ENCODE measurements at places on chromosomes 4 and X. TPM values are rescaled to one million over a fixed set of nuclear protein-coding genes. Genes with fewer than 3 reads are reported as not detected.

ADAM29 gene
- total RNA-seq: not detected

PTPN13 gene
- 30.3 TPM for total RNA-seq

CCDC160 gene
- total RNA-seq: not detected

GJB1 gene
- not detected for total RNA-seq

FGG gene
- not detected for total RNA-seq

NIPAL1 gene
- total RNA-seq: 0.33 TPM

RS1 gene
- 0.16 TPM for total RNA-seq

COL4A6 gene
- 0.16 TPM for total RNA-seq

TEX11 gene
- not detected for total RNA-seq

FAM120C gene
- 9.2 TPM for total RNA-seq

C1QTNF7 gene
- total RNA-seq: 18.9 TPM

GALNTL6 gene
- total RNA-seq: not detected

GUCY1B1 gene
- 7.5 TPM for total RNA-seq

PTTG2 gene
- total RNA-seq: not detected

S100G gene
- total RNA-seq: not detected

NDP gene
- not detected for total RNA-seq

GLRA2 gene
- total RNA-seq: not detected

HSFX2 gene
- total RNA-seq: not detected

ZNF81 gene
- total RNA-seq: 4.7 TPM

BST1 gene
- total RNA-seq: 34.0 TPM

ELF4 gene
- total RNA-seq: 14.8 TPM

TMEM185A gene
- total RNA-seq: 19.4 TPM

CLDN2 gene
- not detected for total RNA-seq

HPGDS gene
- total RNA-seq: 6.2 TPM

CT47B1 gene
- not detected for total RNA-seq

CXCL3 gene
- not detected for total RNA-seq

ENAM gene
- not detected for total RNA-seq

RHOXF2B gene
- not detected for total RNA-seq

SLITRK2 gene
- 1.3 TPM for total RNA-seq

NAP1L2 gene
- not detected for total RNA-seq

FGF13 gene
- total RNA-seq: 5.9 TPM

MAP9 gene
- total RNA-seq: 7.7 TPM

HSFX3 gene
- not detected for total RNA-seq

P2RY4 gene
- not detected for total RNA-seq

MMRN1 gene
- 6.5 TPM for total RNA-seq

ADGRG2 gene
- total RNA-seq: 1.7 TPM

KCNE5 gene
- not detected for total RNA-seq

RAB9B gene
- total RNA-seq: 2.0 TPM

SHISA3 gene
- 3.0 TPM for total RNA-seq

TMEM35A gene
- 0.88 TPM for total RNA-seq

ALB gene
- not detected for total RNA-seq

VCX gene
- total RNA-seq: not detected

SYNPO2 gene
- 23.1 TPM for total RNA-seq

USP17L29 gene
- not detected for total RNA-seq

RTL9 gene
- total RNA-seq: 0.49 TPM

LRP2BP gene
- total RNA-seq: 1.9 TPM

FOXP3 gene
- 0.22 TPM for total RNA-seq

FAM47A gene
- total RNA-seq: not detected

EDA gene
- total RNA-seq: 10.7 TPM
